Activated T-cell treated with anti-CD3 and anti-CD28 coated beads, Interleukin-2, amount 50 U/mL, for 24 hours (primary cell): ENCODE measurements at places on chromosomes 7 and 10.

DNA sequence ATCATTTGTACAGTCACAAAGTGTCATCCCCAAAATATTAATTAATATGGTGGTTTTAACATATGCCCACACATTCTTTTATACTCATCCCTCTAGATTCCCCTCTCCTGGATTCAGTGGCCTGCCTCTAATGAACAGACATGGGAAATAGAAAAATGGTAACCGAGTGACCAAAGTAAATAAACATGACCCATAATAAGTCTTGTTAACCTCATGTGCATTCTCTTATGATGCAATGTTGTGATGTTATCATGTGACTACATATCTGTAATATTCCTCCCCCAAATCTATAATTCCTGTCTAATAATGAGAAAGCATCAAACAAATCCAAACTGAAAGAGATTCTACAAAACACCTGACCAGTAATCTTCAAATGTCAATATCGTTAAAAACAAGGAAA, 164.5 kb upstream of the PRSS1 start:
- no peak for DNase-seq

GRCh38 chr7:7148798-7149481, 33.4 kb upstream of the C1GALT1 start:
- DNase-seq = no peak

DNA sequence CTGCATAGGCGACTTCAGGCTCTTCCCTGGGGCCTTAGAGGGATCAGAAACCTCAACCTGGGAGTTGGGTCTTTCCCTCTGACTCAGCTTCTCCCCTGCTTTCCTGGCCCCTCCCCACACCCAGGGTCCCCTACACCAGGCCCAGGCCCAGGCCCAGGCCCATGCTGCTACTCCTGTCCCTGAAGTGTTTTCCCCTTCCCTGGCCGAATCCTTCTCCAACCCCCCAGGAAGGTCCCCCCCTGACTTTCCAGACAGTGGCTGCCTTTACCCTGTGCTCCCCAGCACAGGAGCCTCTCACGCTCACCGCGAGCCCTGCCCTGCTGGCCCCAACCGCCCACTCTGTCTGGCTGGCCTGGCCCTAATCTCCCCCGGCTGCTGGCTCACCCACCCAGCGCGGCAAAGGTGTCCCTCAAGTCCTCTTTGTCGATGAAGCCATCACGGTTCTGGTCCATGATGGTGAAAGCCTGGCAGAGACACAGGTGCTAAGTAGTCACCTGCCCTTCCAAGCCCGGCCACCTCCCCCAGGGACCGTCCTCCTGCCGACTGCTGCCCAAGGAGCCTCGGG, 6.4 kb downstream of the MYL10 start:
- DNase-seq = no peak

- DNase-seq = no peak
Measured at GRCh38 chr10:50512743-50513416, 110.9 kb downstream of the SGMS1 start.

DNA sequence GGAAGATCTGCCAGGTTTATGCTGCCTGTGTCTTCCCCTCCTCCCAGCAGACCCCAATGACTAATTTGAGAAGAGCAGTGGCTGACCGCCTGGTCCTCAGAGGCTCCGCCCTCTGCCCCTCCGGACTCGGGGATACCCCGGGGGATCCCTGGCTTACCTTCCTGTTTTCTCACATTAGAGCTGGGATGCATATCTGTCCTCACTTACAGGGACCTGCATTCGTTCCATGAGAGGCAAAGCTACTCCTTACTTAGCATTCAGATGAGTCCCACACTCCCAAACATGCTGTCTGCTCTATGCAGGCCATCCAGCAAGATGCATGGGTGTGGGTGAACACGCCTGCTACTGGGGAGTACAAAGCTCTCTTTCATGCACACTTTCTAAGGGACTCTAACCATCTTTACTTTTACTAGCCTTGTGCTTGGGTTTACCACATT, 24.0 kb downstream of the VOPP1 start:
- no peak for DNase-seq

GRCh38 chr10:131155876-131156230, 155.7 kb downstream of the TCERG1L start:
- no peak for DNase-seq

DNA sequence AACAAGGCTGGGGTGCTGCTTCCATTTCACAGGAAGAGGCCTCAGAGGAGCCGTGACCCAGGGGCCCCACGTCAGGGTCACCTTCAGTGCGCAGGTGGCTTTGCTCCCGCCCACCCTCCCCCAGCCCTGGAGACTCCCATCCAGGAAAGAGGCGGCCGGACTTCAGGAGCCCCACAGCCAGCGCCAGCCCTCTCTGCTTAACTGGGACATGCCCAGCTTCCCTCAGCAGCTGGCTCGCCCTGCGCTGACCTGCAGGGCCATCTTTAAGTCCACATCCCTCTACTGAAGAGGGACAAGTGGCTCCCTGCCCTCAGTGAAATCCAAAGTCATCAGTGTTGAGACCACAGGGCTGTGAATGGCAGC, 141.9 kb upstream of the PPP2R2D start:
- no peak for DNase-seq

- DNase-seq = no peak
Measured at GRCh38 chr10:8969853-8970252, 915.4 kb downstream of the GATA3 start.

DNA sequence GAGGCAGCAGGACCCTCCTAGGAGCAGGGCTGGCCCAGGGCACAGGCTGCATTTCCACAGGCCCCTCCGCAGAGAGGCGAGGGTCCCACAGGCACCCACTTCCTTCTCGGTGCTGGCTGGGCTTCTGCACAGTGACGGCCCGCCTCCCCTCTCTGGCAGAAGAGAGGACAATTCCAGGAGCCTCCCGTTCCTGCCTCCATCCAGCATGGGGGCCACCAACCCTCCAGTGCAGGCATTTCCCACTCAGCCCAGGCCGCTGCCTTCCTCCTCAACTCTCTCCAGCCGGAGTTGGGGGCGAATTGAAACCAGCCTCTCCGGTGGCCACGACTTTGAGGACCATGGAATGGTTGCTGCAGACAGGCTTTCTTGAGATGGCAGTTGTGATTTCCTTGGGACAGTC, 125.0 kb upstream of the PPP2R2D start:
- no peak for DNase-seq

DNA sequence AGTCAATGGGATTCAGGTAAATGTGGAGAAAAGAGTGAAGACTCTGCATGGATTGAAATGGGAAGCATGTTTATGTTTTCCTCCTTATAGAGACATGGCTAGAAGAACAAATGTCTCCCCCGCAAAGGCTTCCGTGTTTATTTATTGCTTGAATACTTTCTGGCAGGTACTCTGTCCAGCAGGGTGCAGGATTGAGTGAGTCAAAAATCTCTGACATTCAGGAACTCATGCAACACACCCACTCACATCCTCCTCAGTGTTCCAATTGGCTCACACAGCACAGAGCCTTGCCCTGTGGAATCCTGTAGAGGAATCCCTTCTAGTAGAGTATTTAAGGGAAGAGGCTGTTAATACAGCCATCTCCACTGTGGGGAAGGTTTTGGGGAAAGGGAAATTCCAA, 290.3 kb upstream of the VWC2 start:
- no peak for DNase-seq

DNA sequence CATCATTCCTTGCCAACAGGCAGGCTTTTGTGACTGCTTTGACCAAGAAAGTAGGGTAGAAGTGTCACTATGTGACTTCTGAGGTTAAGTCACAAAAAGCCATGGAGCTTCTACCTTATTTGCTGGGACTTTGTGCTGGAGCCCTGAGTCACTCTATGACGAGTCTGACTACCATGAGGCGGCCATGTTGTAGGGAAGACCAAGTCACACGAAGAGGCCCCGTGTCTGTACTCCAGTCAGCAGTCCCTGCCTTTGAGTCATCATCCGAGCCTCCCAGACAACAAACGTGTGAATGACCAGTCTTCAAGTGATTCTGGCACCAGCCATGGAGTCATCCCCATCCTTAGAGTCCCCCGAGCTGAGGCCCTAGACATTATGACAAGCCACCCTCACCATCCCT, 3.5 kb upstream of the MYL10 start:
- no peak for DNase-seq

DNA sequence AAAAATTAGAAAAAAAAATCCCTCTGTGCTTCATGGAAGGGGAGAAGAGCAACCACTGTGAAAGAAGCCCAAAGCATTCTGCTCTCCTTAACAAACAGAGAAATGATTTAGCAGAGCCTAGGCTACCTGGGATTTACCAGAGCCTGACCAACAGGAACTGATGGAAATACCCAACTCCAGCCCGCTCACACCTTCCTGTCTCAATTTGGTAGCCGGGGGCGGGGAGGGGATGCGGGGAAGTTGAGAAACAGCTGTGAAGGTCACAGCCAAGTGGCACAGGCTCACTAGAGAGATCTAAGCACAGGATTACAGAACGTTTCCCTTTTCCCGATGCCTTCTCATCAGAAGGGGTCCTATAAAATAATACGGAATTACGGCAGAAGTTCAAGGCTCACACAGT, 17.6 kb downstream of the RSU1 start:
- DNase-seq = no peak

- no peak for DNase-seq
Measured at GRCh38 chr7:39504963-39505362, 61.2 kb upstream of the YAE1 start.

- DNase-seq = no peak
Measured at GRCh38 chr10:46285300-46285699, 1.5 kb upstream of the ANTXRL start.

DNA sequence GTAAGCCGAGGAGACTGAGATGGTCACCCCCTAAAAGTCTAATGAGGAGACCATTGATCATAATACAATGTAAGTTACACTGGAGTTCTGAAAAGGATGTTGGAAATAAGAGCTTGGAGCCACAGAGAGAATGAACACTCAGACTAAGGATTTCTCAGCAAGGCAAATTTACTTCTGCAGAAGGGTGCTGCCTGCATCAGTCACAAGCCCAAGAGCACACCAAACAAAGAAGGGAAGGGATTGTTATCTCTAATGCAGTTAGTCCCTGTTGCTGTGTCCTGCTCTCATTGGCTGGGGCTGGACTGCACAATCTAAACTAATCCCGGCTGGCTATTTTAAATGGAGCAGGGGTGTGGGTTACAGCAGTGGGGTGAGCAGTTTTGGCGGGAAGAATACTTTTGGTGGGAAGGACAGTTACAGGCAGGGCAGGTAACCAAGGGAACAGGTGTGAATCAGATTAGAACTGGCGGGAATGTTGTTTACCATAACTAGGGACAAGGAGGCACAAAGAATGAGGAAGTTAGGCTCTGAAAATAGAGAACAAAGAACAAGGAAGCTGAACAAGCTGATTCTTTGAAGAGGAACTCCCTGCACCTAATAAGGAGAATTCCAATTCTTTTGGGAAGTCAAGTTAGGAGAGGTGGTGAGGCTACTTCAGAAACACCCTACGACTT, 30.3 kb upstream of the TRIM24 start:
- DNase-seq = no peak

DNA sequence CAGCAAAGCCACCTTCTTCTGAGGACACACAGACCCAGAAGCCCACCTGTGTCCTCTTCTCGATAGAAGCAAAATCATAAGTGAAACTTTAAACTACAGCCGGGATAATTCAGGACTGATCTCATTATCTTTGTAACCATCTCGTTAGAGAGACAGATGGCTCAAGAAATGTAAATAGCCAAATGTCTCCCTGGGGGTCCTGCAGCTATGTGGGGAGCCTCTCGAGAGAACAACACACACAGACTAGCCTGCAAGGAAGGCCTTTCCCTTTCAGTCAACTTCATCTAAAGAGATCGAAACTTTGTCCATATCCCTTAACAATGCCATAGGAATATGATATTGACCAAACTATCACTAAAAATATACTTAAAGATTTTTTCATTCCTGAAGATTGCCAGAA, 93.5 kb downstream of the VWC2 start:
- no peak for DNase-seq

DNA sequence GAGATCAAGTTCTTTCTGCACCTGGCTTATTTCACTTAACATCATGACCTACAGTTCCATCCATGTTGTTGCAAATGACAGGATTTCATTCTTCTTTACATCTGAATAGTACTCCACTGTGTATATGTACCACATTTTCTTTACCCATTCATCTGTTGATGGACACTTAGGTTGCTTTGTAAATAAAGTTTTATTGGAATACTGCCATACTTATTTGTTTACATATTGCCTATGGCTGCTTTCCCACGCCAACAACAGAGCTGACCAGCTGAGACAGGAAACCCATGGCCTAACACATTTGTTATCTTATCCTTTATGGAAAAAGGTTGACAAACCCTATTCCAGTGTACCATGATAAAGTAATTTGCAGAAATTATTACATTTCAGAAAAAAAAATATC, 153.7 kb downstream of the GLI3 start:
- DNase-seq = no peak

DNA sequence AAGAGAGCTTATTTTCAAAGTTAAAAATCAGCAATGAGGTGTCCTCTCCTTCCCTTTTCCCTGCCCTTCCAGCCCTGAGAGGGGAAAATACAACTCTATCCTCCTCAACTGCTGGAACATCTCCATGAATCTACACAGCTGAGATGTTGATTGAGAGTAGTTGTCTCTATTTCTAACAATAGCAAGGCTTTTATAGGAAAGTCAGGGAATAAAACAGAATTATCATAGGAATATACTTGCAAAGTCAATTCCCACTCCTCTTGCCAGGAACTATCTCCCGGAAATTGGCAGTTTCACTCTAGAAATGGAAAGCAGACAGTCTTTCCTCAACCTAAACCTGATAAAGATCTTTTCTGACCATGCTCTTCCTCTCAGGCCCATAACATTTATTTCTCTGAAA, 8.8 kb downstream of the HGF start:
- DNase-seq = no peak

DNA sequence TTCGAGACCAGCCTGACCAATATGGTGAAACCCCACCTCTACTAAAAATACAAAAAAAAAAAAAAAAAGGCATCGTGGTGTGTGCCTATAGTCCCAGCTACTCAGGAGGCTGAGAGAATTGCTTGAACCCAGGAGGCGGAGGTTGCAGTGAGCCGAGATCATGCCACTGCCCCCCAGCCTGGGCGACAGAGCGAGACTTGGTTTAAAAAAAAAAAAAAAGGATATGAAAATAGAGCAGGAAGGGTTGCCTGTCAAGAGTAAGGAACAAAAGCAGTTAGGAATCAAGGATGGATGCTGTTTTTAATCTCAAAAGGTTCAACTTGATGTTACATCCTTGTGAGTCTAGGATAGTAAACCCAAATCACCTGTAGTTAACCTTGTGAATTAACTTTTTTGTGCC, 11.8 kb upstream of the ASCC1 start:
- DNase-seq = no peak

DNA sequence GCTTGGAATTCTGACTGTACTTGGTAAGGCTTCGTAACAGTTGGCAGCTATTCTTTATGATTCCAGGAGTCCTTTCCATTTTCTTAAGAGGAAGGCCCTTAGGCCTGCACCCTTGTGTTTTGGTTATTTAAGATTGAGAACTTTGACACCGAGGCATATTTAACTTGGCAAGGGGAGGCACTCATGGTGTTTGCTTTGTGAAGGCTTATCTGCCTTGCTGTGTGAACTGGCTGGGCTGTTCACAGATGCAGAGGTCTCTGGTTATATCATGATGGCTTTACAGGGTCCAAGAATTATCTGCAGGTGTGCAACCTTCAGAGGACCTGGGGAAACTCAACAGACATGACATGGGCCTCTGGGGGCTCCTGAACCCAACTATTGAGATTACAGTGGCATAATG, 833 bp upstream of the PNLIPRP1 start:
- no peak for DNase-seq

- no peak for DNase-seq
Measured at GRCh38 chr7:120617275-120617674, 240.7 kb downstream of the TSPAN12 start.

- no peak for DNase-seq
Measured at GRCh38 chr10:128972036-128972405, 495.0 kb upstream of the MGMT start.
